ENCODE measurements at places on chromosomes 13 and 19. TPM values are rescaled to one million over a fixed set of nuclear protein-coding genes. Genes with fewer than 3 reads are reported as not detected.
A peak's percentile ranks its signal among the peaks of the same experiment; 100 is the strongest.

DNA sequence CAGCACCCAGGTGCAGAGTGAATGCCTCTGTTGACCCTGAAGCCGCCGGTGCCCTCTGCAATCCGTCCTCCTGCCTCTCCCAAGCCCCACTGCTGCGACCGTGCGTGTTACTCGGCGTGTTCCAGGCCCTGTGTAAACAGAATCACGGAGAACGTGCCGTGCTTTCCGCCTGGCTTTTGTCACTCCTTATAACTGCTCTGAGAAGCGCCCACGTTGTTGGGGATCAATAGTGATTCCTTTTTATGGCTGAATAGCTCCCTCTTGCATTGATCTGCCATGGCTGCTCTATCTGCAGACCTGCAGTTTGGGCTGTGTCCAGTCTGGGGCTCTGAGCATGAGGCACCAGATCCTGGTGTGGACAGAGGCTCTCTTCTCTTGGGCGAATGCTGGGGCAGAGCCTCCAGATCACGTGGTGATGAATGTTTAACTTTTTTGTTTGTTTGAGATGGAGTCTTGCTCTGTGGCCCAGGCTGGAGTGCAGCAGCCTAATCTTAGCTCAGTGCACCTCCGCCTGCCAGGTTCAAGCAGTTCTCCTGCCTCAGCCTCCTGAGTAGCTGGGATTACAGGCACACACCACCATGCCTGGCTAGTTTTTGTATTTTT is 15.8 kb downstream of the ADPRHL1 start:
- peak overlapping the region; percentile 56 for H3K27ac ChIP-seq
- DNase-seq: no peak
- no peaks in the 10 kb centered on the region for H3K27me3 ChIP-seq
- no peak overlapping the region for H3K4me3 ChIP-seq
- H3K36me3 ChIP-seq: no peaks in the 10 kb centered on the region

GRCh38 chr19:9991425-9992191 is 18.7 kb downstream of the COL5A3 start:
- H3K4me1 ChIP-seq: no peaks in the 10 kb centered on the region
- no peak overlapping the region for H3K27ac ChIP-seq
- no peaks in the 10 kb centered on the region for H3K27me3 ChIP-seq
- H3K4me3 ChIP-seq: no peak overlapping the region

CEACAM4 gene
- polyA plus RNA-seq: not detected

- peaks cover 58% of the 10 kb centered on the region for H3K4me1 ChIP-seq
- H3K4me3 ChIP-seq: peak overlapping the region; percentile 100
- no peaks in the 10 kb centered on the region for H3K27me3 ChIP-seq
- H3K36me3 ChIP-seq: no peaks in the 10 kb centered on the region
These were observed 687 bp downstream of the ILF3 start for GRCh38 chr19:10654610-10655456.

DNA sequence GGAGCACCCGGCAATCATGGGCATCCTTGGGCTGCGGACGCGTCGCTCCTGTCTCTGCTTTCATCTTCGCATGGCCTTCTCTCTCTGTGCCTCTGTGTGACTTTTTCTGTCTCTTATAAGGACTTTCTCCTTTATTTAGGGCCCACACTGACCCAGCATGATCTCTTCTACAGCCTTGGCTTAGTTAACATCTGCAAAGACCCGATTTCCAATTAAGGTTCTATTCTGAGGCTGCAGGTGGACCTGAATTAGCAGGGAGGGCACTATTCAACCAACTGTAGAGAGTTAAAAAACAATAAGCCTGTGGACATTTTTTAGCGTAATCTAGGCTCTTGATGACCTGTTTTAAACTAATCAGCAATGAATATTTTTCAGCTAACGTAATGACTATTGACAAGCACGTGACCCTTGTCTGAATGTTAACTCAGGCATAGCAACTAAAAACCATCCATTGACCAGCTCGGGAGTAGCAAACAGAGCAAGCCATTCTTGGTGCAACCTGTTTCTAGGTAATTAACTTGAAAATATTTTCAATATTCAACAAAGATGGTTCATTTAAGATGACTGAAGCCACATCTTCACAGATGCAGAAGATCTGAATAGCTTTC is 15.2 kb downstream of the F10 start:
- H3K36me3 ChIP-seq: no peaks in the 10 kb centered on the region
- H3K4me3 ChIP-seq: no peak overlapping the region

GRCh38 chr13:43920965-43921674 is 41.4 kb downstream of the LACC1 start:
- H3K27ac ChIP-seq: no peak overlapping the region
- no peak overlapping the region for H3K4me3 ChIP-seq
- no peaks in the 10 kb centered on the region for H3K36me3 ChIP-seq
- H3K4me1 ChIP-seq: no peaks in the 10 kb centered on the region
- DNase-seq: no peak

DNA sequence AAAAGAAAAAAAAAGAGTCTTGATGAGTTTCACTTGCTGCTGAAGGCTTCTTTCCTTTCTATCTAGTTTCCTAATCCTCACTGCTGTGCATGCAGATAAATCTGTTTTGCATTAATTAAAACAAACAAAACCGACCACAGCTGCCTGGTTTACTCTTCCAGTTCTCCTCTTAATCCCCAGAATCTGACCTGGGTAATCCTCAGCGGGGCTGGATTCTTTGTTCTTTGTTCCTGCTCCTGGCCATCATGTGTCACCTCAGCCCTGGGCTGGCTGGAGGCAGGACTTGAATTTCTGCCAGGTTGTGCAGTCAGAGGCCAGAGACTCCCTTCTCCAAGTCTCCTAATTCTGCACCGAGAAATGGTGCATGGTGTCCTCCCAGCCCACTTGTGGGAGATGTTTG is 52.2 kb upstream of the CYP4F8 start:
- no peak for DNase-seq
- H3K27me3 ChIP-seq: peaks cover 28% of the 10 kb centered on the region
- no peaks in the 10 kb centered on the region for H3K36me3 ChIP-seq
- no peak overlapping the region for H3K4me3 ChIP-seq
- no peak overlapping the region for H3K27ac ChIP-seq
- no peaks in the 10 kb centered on the region for H3K4me1 ChIP-seq

DNA sequence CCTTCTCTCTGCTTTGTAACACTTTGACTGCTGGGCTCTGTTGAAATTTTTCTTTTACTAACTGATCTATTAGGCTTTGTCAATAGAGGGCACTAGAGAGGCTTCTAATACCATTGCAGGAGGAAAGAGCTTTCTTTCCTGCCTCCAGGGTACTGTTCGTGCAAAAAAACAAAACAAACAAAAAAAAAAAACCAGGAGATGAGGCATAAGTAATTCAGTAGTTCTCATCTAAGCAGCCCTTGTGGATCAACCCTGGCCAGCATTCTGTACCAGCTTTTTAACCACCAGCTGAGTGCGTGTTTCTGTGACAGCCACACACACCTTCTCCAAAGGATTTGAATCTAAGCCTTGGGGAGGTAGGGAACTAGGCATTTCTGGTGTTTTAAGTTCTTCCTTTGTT is 1707.6 kb upstream of the SLC10A2 start:
- H3K27ac ChIP-seq: no peak overlapping the region
- no peak for DNase-seq
- H3K36me3 ChIP-seq: no peaks in the 10 kb centered on the region
- H3K4me3 ChIP-seq: no peak overlapping the region
- no peaks in the 10 kb centered on the region for H3K27me3 ChIP-seq

Measured in sigmoid colon (tissue), 7 donors.